ENCODE measurements at places on chromosomes 12 and 14.

DNA sequence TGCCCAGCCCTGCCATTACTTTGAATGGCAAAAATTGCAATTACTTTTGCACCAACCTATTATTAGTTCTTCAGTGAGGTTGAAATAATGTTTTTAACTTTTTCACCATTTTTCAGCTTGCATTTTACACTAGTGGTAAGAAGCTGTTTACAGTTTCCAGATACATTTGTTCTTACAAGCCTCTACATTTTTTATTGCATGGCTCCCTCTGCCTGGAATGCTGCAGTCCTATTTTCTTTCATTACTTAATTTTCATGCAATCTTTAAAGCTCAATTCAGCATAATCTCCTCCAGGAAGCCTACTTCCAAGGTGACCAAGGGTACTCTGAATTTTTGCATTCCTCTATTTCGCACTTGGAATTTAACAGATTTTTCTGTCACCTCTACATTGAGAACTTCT lies 33.4 kb downstream of the CCER1 start:
- no peak for DNase-seq

DNA sequence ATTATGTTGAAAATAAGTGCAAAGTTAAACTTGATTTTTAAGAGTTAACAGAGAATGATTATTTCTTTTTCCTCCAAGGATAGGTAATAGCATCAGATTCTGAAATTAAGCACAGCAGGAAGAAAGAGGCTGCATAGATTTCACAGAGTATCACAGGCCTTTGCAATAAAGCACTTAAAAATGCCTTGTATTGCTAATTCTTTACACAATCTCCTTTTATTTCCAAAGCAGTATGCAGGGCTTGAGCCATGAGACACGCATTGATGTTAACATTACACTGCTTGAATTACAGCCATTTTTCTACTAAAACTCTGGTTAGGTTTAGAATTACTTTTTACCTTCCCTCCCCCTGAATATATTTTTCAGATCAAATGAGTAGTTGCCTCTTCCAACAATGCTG lies 398.3 kb downstream of the BCAT1 start:
- DNase-seq: no peak

GRCh38 chr12:46480316-46480715 lies 107.7 kb upstream of the SLC38A2 start:
- DNase-seq: no peak

- DNase-seq: no peak
Observed at GRCh38 chr12:23813206-23813605, 136.3 kb downstream of the SOX5 start.

GRCh38 chr12:116346222-116346621 lies 68.7 kb upstream of the MED13L start:
- no peak for DNase-seq

GRCh38 chr14:69682136-69682535 lies 70.7 kb downstream of the SUSD6 start:
- no peak for DNase-seq

Measured in stimulated activated naive B cell treated with anti-CD40 and anti-IgM and Interleukin-4, amounts not matched to agents 10 μg/mL and 1 μg/mL and 100 μg/mL, for 72 hours (primary cell).